Posterior cingulate gyrus (tissue), 11 donors: ENCODE measurements at places on chromosomes 7 and 10.

DNA sequence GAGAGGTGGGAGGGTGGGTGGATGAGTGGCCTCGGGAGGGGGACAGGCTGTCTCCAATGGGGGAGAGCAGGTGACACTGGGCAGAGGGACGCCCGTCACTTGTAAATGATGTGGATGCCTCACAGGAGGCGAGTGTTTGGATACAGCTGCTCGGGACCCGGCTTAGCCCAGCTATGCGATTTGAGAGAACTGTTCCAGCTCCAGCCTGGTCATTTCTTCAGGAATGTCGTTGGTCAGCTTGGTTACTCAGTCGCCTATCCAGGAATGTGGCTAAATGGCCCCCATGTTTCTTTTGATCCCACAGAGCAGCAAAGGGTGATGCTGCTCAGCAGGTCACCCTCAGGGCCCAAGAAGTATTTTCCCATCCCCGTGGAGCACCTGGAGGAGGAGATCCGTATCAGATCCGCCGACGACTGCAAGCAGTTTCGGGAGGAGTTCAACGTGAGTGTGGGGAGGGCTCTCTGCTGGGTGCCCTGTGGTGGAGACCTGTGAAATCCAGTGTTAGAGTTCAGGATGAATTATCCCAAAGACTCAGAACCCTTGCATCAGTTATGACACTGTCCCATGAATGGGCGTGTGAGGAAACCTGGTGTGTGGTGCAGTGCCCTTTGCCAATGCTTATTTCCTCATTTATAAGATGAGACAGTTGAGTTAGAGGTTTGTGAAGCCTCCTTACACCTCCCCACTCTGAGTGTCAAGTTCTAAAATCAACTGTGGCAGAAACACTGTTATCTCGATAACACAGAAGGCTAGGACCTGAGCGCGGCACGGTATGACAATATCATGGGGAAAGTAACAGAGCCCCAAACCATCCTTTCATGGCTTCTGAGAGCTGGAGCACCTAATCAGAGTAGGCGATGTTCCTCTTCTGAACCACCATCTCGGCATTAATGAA, 76.8 kb downstream of the MKI67 start:
- DNase-seq, result no peak

GRCh38 chr7:27165089-27165995, at the start of gene HOXA9:
TSS of gene HOXA9 (minus strand) at chr7:27165537. CDS start at chr7:27165457, 80 bp downstream.
- peak; percentile 40 for DNase-seq

DNA sequence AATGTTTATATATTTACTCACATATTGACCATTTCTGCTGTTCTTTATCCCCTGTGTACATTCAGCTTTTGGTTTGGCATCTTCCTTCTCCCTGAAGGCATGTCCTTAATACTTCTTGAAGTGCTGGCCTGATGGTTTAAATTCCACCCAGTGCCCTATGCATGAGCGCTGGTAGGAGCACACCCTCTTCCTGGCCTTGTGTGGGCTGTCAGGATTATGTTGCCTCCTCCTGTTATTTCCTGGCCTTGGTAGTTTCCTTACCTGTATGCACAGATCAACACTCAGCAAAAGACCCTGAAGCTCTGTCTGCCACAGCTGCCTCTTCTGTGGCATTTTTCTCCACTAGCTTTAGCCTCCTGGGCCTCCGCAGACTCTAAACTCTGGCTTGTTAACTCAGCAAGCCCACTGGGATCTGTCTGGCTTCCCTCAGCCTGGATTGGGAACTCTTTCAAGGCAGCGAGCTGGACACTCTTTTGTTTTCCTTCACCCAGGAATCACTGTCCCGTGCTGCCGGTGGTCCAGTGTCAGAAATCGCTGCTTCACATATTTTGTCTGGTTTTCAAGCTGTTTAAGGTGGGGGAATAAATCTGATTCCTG, 595.2 kb downstream of the SDK1 start:
- no peak for DNase-seq

GRCh38 chr10:110576220-110576619, 8.7 kb downstream of the SMC3 start:
- DNase-seq, result no peak

- DNase-seq, result no peak
Measured at GRCh38 chr10:5512881-5513612, 11.7 kb upstream of the CALML3 start.

DNA sequence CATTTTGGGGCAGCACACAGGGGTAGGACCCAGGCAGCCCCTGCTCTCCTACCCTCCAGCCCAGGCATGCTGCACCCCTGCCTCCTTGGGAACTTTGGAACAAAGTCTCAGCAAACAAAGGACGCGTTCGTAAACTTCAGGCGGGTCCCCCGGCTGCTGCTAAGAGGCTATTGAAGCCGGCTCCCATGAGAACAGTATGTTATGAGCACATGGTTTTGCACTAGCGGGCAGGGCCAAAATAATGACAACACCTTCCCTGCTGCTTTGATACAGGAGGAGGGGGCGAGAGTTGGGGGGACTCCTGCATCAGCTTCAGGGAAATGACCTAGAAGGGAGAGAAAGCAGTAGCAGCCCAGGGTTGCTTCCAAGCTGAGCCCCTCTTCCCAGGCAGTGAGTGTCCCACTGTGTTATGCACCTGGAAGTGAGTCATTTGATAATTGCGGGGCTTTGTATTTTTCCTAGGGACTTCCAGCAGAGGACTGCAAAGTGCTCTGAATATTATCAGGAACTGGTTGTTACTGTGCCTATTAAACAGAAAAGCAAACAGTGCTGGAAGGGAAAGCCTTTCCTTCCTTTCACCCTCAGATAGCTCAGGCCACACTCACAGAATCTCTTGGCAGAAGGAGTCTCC, 6.9 kb downstream of the ITPRIP start:
- no peak for DNase-seq
